ENCODE measurements at places on chromosomes 4 and X. TPM values are rescaled to one million over a fixed set of nuclear protein-coding genes. Genes with fewer than 3 reads are reported as not detected.

DNA sequence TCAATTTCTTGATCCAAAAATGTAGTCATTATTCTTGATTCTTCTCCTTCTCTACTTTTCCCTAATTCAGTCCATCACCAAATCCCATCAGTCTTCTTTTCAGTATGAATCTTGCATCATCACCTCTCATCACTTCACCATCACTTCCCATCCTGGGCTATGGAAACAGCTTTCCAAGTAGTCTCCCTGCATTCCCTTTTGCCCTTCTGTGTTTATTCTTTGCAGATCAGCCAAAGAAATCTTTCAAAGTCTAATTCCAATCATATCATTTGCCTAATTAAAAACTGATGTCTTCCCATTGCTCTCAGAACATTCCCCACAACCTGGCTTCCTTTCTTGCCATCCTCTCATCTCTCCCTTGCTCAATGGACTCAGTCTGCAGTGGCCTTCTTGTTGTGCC, 201.7 kb upstream of the ADAMTS3 start:
- H3K27ac ChIP-seq = no peak overlapping the region
- H3K27me3 ChIP-seq = no peaks in the 10 kb centered on the region
- no peaks in the 10 kb centered on the region for H3K4me1 ChIP-seq
- no peak overlapping the region for H3K4me3 ChIP-seq
- H3K36me3 ChIP-seq = no peaks in the 10 kb centered on the region
- DNase-seq = no peak

ZCCHC13 gene
- total RNA-seq = not detected

NPY5R gene
- total RNA-seq = 4.1 TPM

DNA sequence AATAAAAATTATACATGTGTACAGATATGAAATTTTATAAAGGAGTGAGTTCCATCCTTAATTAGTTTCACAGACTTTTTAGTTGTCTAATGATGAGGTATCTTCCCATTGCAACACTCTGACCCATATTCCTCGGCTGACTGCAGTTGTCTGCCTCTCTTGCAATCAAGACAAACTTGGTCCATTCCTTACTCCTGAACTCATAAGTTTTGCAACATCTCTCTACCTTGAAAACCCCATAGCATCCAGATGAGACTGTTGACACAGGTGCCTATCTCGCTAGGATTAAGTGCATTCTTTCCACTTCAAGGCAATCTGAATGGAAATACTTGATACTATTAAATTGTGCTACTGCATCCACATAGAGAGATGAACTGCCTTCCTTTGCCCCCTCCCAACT, 2.3 kb downstream of the XKRX start:
- H3K27me3 ChIP-seq = peaks cover 15% of the 10 kb centered on the region
- no peak overlapping the region for H3K4me3 ChIP-seq
- no peaks in the 10 kb centered on the region for H3K36me3 ChIP-seq
- DNase-seq = no peak
- no peaks in the 10 kb centered on the region for H3K4me1 ChIP-seq

FRAS1 gene
- total RNA-seq = 0.85 TPM

- H3K27ac ChIP-seq = no peak overlapping the region
- H3K4me3 ChIP-seq = no peak overlapping the region
- no peaks in the 10 kb centered on the region for H3K4me1 ChIP-seq
- DNase-seq = no peak
- H3K36me3 ChIP-seq = no peaks in the 10 kb centered on the region
Measured at GRCh38 chrX:70280573-70280972, 1.4 kb upstream of the RAB41 start.

GAB3 gene
- 5.9 TPM for total RNA-seq

DNA sequence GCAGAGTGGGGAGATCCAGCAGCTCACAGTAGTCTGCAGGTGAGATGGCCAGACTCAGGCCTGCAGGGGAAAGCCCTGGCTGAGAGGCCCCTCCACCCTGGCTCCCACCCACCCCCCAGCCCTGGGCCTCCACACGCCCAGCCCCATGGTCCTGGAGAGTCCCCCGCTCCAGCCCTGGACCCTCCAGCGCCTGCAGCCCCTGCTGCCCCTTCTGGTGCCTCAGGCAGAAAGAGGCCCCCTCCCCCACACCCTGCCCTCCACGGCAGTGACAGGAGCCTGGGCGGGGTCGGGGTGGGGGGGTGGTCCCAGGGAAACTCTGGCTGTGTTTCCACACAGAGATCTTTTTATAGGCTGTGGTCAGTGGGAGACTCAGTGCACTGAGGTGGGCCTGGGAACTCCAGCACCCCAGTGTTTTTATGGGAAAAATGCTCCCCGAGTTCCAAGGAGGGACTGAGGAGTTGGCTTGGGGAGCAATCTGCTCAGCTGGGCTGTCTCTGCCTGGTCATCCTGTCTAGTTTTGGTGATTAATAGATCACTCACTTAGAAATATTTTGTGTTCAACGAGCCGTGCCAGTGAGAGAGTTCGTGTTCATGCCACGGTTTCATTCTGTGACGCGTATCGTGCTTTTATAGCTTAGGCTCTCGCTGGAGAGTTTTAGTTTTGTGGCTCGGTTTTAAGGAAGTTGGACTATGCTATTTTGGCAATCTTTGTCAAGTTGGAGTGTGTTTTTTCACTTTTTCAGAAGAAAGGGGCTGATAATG, 53.1 kb upstream of the HGFAC start:
- no peaks in the 10 kb centered on the region for H3K36me3 ChIP-seq
- H3K27me3 ChIP-seq = no peaks in the 10 kb centered on the region
- peaks cover 4% of the 10 kb centered on the region for H3K4me1 ChIP-seq

- no peak overlapping the region for H3K4me3 ChIP-seq
- H3K27ac ChIP-seq = no peak overlapping the region
- no peak for DNase-seq
- no peaks in the 10 kb centered on the region for H3K4me1 ChIP-seq
- H3K27me3 ChIP-seq = no peaks in the 10 kb centered on the region
Measured at GRCh38 chr4:87360338-87360935, 30.6 kb downstream of the HSD17B11 start.

- peak overlapping the region; percentile 58 for H3K27ac ChIP-seq
- H3K4me1 ChIP-seq = no peaks in the 10 kb centered on the region
- no peak overlapping the region for H3K4me3 ChIP-seq
- H3K36me3 ChIP-seq = no peaks in the 10 kb centered on the region
Measured at GRCh38 chrX:102985192-102985591, 48.1 kb downstream of the RAB40AL start.

LGI2 gene
- total RNA-seq = 0.06 TPM

IBSP gene
- not detected for total RNA-seq

DNA sequence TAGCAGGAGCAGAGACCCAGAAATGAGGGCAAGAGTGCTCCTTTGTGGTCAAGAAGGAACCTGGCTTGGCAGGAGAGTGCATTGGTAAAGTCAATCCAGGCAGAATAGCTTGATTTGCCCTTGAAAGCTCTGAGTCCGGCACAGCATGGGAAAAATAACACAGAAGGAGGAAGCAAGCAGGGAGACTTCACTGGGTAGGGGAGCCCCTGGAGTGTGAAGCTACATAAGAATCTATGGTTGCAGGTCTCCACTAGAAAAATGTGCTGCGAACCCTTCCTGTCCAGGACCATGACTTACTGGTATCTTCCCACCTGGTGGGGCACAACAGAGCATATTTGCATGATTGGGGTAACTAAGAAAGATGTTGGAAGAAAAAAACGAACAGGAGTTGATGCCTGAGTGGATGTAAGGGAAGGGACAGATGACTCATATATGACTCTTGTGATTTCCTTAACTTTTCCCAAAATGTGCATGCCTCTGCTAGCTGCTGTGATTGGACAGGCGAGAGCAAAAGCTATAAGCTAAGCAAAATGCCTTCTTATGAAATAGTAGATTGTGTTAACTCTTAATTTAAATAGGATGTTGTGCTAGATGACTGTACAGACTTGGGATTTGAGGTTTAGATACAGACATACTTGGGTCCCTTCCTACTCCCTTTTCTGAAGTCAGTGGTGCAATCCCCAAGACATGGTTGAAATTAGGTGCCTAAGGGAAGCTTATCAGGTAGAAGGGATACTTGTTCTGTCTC, 3.3 kb downstream of the IL13RA1 start:
- H3K27ac ChIP-seq = peak overlapping the region; percentile 9
- no peaks in the 10 kb centered on the region for H3K4me1 ChIP-seq
- no peaks in the 10 kb centered on the region for H3K36me3 ChIP-seq
- H3K27me3 ChIP-seq = no peaks in the 10 kb centered on the region

- H3K36me3 ChIP-seq = no peaks in the 10 kb centered on the region
- peaks cover 17% of the 10 kb centered on the region for H3K4me1 ChIP-seq
- peak within 1 kb of the TSS; percentile 88 for H3K27ac ChIP-seq
- DNase-seq = peak; percentile 71
- peak within 1 kb of the TSS; percentile 40 for H3K4me3 ChIP-seq
Measured at GRCh38 chrX:49171752-49172279, at the start of gene PLP2. Gene PLP2 (plus strand): TSS chrX:49171898. CDS start chrX:49172001, 103 bp downstream.

DNA sequence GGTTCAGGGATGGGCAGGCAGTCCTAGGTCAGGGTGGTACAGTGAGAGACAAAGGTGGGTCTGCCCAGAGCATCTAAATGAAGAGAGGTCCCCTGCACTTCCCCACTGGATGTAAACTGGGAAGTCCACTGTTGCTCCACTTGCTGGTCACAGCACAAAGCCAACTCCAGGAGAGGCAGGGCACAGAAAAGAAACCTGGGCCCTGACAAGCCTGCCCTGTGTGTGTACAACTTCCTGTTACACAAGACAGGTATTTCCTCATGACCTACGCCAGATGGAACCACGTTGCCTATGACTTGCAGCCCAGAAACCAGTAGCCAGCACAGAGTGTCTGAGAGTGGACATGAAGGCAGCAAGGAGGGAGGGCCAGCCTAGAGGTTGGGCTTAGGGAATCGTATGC, 161.8 kb downstream of the SH3KBP1 start:
- no peaks in the 10 kb centered on the region for H3K27me3 ChIP-seq
- no peak overlapping the region for H3K27ac ChIP-seq
- H3K4me3 ChIP-seq = no peak overlapping the region
- DNase-seq = no peak
- H3K36me3 ChIP-seq = no peaks in the 10 kb centered on the region

- H3K27ac ChIP-seq = no peak overlapping the region
- no peak overlapping the region for H3K4me3 ChIP-seq
- peaks cover 10% of the 10 kb centered on the region for H3K4me1 ChIP-seq
- no peak for DNase-seq
Measured at GRCh38 chr4:165383591-165384073, 4.8 kb downstream of the CPE start.

AR gene
- 7.5 TPM for total RNA-seq

- H3K36me3 ChIP-seq = no peaks in the 10 kb centered on the region
- no peak overlapping the region for H3K4me3 ChIP-seq
- DNase-seq = no peak
- H3K4me1 ChIP-seq = no peaks in the 10 kb centered on the region
- no peaks in the 10 kb centered on the region for H3K27me3 ChIP-seq
Measured at GRCh38 chrX:125810856-125811255, 355.2 kb downstream of the DCAF12L2 start.

GRCh38 chrX:118976599-118977340, 2.4 kb downstream of the LONRF3 start:
- peak overlapping the region; percentile 23 for H3K4me3 ChIP-seq
- peak overlapping the region; percentile 94 for H3K27ac ChIP-seq
- H3K27me3 ChIP-seq = peaks cover 5% of the 10 kb centered on the region
- peaks cover 4% of the 10 kb centered on the region for H3K4me1 ChIP-seq
- DNase-seq = peak; percentile 62

GRCh38 chr4:24103434-24104157, 213.7 kb upstream of the PPARGC1A start:
- no peaks in the 10 kb centered on the region for H3K27me3 ChIP-seq
- H3K4me3 ChIP-seq = no peak overlapping the region
- no peaks in the 10 kb centered on the region for H3K36me3 ChIP-seq
- H3K27ac ChIP-seq = no peak overlapping the region
- H3K4me1 ChIP-seq = no peaks in the 10 kb centered on the region

GRCh38 chr4:149690726-149691125, 124.9 kb downstream of the IQCM start:
- no peaks in the 10 kb centered on the region for H3K4me1 ChIP-seq
- no peaks in the 10 kb centered on the region for H3K27me3 ChIP-seq
- H3K4me3 ChIP-seq = no peak overlapping the region

- H3K27ac ChIP-seq = no peak overlapping the region
- H3K27me3 ChIP-seq = no peaks in the 10 kb centered on the region
- no peak for DNase-seq
- no peak overlapping the region for H3K4me3 ChIP-seq
Measured at GRCh38 chr4:77117721-77118120, 39.3 kb upstream of the CCNG2 start.

DNA sequence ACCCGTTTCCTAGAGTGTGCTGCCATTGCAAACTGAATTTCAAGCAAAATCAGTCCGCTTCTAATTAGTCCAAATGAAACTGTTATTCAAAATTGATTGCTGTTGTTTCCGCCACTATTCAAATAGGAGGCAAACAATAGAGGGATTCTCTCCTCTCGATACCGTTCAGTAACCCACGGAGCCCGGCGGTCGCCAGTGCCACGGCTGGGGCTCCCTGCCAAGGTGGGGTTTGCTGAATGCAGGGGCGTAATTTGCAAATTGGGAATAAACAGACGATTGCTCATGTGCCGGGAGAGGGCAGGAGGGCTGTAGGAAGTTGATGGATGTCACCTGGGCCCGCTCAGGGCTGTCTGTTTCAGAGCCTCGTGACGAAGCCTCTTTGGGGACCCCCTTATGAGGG, 8.8 kb downstream of the ADRA2C start:
- no peaks in the 10 kb centered on the region for H3K36me3 ChIP-seq
- H3K4me1 ChIP-seq = no peaks in the 10 kb centered on the region
- DNase-seq = no peak
- no peak overlapping the region for H3K27ac ChIP-seq
- peaks cover 8% of the 10 kb centered on the region for H3K27me3 ChIP-seq

DNA sequence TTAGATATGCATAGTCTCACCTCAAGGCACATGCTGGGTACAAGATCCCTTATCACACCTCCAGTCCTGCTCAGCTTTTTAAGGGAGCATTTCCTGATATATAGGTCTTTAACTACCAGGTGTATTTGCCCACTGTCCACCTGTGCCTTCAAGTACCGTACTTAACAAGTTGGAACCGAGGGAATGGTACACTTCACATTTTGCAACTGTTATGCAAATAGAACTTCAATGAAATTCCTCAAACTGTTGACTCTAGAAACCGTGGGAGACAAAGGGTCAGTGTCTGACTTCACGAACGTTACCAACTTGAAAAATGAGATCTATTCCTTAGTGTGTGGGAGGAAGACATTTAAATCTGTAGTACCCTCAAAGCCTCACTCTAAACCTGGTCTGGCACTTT, 5.2 kb downstream of the TRIM2 start:
- H3K4me1 ChIP-seq = no peaks in the 10 kb centered on the region
- DNase-seq = no peak
- H3K4me3 ChIP-seq = no peak overlapping the region
- H3K27me3 ChIP-seq = no peaks in the 10 kb centered on the region
- no peaks in the 10 kb centered on the region for H3K36me3 ChIP-seq

CNGA1 gene
- not detected for total RNA-seq

DNA sequence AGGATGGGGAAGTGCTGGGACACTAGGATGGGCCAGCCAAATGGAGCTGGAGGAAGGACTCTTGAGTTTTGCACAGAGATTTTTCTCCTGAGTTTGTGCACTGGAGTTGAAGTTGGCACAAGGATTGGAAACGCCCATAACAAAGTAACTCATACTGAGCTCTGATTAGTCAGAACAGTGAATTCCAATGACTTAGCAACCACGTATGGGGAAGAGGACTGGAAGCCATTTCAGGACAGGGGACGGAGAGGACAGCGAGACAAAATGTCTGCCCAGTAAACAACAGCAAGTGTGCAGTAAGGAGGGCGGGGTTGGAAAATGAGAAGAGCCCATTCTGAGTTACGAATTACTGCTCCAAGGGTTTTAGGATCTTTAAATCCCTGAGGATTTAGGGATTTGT, 5.9 kb downstream of the RIPPLY1 start:
- no peaks in the 10 kb centered on the region for H3K36me3 ChIP-seq
- no peaks in the 10 kb centered on the region for H3K27me3 ChIP-seq
- no peak for DNase-seq
- H3K27ac ChIP-seq = no peak overlapping the region

Measured in adrenal gland (tissue), 19 donors.